ENCODE measurements at places on chromosomes 4 and X. TPM values are rescaled to one million over a fixed set of nuclear protein-coding genes. Genes with fewer than 3 reads are reported as not detected.

DNA sequence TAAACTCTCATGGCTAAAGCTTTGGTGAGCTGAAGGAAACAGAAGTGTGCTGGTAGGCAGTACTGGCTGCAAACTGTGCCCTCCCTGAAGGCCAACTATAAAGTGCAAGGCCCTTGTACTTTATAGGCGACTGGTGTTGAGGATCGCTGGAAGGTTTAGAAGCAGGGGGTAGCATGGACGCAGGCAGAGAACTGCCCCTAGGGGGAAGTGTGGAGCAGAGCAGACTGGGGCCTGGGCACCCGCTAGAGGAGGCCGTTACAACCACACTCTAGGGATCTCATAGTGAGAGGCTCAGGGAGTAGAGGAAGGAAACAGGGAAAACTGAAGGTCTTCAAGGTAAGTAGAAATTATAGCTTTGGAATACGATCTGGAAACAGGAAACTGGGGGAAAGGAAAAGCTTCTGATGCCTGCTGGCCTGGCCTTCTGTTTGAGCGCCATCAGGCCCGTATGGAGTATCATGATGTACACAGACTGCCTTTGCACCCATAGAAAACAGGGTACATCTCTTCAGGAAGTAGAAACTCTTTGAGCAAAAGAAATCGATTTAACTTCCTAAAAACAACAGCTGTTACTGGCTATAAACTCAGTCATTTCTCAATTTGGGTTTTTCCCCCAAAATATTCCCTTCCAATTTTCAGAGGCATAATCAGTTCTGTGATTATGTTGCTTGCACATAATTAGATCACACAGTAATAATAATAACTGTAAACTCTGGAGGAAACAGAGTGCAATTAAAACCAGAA lies 23.9 kb upstream of the TMSB4X start:
- DNase-seq, result no peak

- no peak for DNase-seq
Measured at GRCh38 chrX:49039598-49040375, 3.4 kb downstream of the TFE3 start.

DNA sequence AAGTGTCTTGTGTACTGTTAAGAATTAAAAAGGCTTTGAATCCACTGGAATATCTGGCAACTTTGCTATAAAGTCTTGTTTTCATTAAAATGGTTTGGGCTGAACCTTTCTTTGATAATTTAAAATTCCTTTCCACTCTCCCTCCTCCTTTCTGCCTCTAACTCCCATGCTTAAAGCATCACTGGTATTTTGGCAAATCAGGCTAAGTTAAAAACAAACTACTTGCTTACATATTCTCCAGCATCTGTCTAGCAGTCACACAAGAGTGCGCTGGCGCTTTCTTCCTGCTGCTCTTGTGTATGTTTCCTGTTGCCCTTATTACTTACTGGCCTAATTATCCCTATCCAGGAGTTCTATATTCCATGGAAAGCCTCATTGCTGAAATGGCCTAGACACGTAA lies 136.6 kb downstream of the VEGFC start:
- no peak for DNase-seq

DNA sequence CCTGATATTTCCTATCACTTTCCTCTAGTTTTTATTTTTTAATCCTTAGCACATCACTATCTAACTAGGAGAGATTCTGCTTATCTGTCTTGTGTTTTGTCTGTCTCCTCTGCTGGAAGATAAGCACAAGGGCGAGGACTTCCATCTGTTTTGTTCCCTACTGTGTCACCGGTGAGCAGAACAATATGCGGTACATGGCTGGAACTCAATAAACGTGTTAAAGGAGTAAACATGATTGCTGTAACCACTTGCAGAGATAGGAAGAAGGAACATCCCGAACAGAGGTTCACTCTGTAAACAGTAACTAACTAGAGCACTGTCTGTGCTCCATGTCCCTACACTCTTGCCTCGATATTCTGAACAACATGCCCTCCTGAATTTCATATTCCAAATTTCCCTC lies 5.2 kb downstream of the HS3ST1 start:
- DNase-seq, result no peak

- DNase-seq, result peak; percentile 27
Measured at GRCh38 chr4:118981839-118982381, 93.3 kb downstream of the SYNPO2 start.

GRCh38 chr4:168643111-168643795 lies 146.4 kb downstream of the PALLD start:
- no peak for DNase-seq

GRCh38 chr4:57602141-57602540 lies 492.0 kb upstream of the IGFBP7 start:
- DNase-seq, result no peak

DNA sequence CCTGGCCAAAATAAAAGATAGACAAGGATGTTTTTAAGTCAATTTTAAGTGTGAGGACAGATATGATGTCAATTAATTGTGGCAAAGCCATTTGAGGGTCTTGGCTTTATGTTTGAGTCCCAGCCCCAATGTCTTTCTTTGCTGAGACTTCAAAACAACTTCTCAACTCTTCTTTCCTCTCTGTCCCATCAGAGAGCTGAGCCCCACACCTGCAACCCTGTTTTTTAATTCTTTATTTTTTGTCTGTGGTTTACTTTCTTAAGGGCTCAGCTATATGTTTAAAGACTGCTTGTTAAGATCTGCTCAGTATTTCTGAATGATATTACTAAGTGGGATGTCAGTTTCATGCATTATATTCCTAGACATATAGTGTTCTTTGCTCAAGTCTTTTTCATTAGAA lies 164.3 kb downstream of the HS3ST1 start:
- DNase-seq, result no peak

Gene SHROOM4
- 0.13 TPM for total RNA-seq

- no peak for DNase-seq
Measured at GRCh38 chr4:6346373-6347110, 76.9 kb downstream of the WFS1 start.

DNA sequence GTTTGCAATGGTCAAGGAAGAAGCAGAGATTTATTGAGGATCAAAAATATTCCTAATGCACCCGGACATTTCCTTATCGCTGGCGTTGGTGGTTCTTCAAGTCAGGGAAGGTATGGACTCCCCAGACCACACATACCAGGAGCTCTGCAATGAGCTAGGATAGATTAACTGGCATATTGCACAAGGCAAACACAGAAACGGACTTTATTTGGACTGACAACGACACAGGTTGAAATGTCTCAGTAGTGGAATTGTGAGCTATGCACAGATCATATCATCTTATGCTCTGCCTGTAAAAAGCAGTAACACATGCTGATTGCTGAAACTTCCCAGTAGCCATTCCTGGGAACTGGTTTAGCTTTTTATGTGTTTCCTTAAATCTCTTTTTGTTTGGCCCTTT lies 1.7 kb downstream of the TSPAN7 start:
- DNase-seq, result no peak

DNA sequence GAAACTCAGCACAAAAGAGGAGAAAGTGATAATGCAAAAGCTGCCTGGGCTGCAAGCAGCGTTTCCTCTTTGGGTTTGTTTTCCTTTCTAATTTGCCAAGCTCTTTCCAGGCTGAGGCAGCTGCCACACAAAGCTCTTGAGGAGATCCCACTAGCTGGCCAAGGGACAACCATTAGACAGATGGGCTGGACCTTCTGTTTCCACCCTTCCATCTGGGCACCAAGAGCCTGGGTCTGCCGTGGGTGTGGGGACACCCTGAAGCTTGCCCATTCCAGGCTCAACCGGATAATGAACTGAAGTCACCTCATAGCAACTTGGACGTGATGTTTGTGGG lies 194.6 kb upstream of the C1QTNF7 start:
- DNase-seq, result no peak

GRCh38 chrX:124333862-124334261 lies 1.4 kb downstream of the TEX13D start:
- no peak for DNase-seq

GRCh38 chr4:129323658-129324057 lies 227.7 kb downstream of the C4orf33 start:
- no peak for DNase-seq

Gene MAGEA11
- total RNA-seq, result not detected

Gene PAGE1
- not detected for total RNA-seq

Gene NAP1L2
- 1.8 TPM for total RNA-seq

Gene SOX3
- total RNA-seq, result not detected

Gene NUDT9
- total RNA-seq, result 21.7 TPM

Gene MUC7
- not detected for total RNA-seq

DNA sequence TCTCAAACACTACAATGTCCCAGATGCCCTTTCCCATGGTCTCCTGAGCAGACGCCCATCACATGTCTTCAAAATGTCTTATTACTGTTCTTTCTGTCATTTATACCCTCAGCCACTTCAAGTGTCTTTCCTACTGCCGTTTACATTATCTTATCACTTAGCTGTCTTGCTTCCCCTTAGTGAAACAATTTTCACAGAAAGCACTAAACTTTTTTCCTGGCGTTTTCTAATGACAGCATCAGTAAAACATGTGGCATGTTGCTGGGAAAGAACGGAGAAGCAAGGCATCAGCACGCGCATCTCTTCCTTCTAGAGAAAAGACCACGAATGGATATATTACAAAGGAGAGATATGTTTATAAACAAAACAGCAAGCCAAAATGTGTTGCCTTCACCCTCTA lies 189.7 kb upstream of the SLIT2 start:
- no peak for DNase-seq

Gene SSX2
- 0.31 TPM for total RNA-seq

GRCh38 chr4:680928-681645 lies 6.7 kb downstream of the MYL5 start:
- no peak for DNase-seq

Gene TGIF2LX
- not detected for total RNA-seq

GRCh38 chr4:81498046-81498445 lies 26.3 kb upstream of the RASGEF1B start:
- DNase-seq, result no peak

DNA sequence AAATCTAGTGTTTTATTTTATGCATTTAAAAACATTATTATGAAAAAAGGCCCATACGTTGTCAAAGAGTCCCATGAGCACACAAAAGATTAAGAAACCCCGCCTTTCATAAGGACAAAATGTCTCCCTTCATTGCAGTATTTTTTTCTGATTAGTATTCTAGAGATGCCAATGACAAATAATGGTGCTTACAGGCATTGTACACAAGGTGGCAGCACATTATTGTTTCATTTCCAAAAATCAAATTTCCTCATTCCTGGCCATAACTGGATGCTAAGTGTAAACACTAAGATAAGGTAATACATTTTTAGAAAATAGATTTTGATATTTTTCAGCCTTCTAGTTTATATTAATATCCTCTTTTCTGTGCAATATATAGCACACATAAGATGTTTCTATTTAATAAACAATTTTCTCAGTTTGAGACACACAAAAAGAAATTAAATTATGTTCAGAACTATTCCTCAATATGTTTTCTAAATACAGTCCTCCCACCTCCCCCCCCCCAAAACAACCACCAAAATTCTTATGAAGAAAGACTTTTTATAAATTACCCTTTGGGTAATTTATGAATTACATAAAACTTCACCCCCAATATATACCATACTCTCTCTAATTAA lies 47.7 kb downstream of the TIGD2 start:
- no peak for DNase-seq

Gene COL4A6
- total RNA-seq, result 0.28 TPM

Data from Panc1 (cell line).